Effector CD8-positive, alpha-beta T cell (primary cell): ENCODE measurements at places on chromosomes 11 and 22.

DNA sequence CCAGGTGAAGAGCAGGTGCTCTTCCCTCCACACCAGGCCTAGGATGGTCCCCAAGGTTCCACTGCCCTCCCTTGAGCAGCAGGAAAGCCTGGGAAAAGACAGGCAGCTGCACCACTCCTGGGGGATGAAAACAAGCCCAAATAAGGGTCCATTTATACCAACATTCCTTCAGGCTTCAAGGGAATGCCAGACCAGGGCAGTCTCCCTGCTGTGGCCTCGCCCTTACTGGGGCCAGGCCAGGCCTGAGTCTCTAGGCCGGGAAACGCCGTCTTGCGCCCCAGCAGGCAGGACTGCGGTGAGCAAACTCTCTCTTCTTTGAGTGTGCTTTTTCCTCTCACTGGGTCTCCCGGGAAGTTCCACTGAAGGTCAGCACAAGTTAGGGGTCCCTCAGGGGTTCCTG lies 443.5 kb downstream of the SOX6 start:
- DNase-seq = no peak

DNA sequence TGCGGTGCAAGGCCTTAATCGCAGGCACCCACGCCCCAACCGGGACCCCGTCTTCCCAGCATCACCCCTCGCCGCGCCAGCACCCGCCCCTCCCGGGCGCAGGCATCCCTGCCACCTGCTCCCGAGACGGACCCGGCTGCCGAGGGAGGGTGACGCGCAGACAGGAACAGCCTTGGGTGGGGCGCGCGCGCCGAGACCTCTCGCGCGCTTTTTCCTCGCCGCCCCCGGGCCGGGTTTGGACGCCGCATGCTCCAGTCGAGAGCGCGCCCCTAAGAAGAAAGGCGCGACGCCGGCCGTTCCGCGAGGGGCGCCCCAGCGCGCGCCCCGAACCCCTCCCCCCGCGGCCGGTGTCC lies 504 bp downstream of the CFL1 start:
- peak; percentile 56 for DNase-seq

GRCh38 chr11:37411289-37411688 lies 813.3 kb upstream of the RAG2 start:
- no peak for DNase-seq

GRCh38 chr11:36339888-36340287 lies 43.8 kb downstream of the PRR5L start:
- DNase-seq = no peak

GRCh38 chr11:58485961-58486360 lies 21.9 kb downstream of the OR5B21 start:
- no peak for DNase-seq

GRCh38 chr22:17664414-17665055 lies 26.0 kb downstream of the BCL2L13 start:
- DNase-seq = no peak

DNA sequence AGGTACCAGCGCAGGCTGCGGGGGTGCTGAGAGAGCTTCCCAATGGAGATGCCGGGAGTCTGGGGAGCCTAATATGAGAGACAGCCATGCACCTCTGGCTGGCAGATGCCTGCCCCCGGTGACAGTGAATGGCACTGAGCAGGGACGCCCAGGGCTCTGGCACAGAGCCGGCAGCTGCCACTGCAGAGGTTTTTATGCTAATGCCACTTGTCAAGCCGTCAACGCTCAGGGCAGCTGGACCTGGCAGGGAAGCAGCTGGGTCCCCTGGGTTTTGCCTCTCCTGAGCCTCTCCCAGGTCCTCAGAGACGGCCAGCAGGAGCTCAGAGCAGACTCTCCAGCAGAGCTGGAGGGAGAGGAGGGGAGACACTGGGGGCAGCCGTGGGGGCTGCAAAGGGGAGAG lies 573.6 kb downstream of the BUD13 start:
- DNase-seq = no peak

- peak; percentile 45 for DNase-seq
These were observed 106.8 kb downstream of the ABTB2 start for GRCh38 chr11:34250732-34251588.

DNA sequence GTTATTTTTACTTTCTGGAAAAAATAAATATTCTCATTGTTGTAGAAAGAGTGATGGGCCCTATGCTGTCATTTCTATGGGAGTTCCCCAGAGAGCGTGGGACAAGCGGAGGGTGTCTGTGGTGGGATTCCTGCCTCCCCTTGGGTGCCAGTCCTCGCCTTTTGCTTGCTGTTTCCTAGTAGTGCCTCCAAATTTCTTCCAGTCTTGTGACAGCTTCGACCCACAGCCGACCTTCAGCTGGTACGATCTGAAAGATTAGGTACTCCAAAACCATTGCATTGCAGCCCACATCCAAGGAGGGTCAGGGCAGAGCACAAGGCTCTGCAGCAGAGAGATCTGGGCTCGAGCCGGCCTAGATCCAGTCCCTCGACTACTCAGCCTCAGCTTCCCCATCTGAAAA lies 58.9 kb upstream of the EMID1 start:
- DNase-seq = no peak

DNA sequence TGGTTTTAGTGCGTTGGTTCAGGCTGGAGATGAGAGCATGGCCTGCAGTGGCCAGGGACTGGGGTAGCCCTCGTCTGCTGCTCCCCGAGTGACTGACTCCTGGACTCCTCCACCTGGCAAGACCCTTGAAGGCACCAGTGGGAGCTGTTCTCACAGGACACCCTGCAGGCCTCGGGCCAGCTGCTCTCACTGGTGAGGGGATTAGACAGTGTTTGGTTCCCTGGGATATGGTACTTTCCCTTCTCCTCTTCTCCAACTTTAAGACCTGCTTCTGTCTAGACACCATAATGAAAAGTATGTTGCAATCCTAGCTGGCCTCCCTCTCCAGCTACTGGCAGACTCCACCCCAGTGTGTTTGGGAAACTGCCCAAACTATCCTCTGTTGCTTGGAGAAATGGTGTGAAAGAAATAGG lies 168.8 kb upstream of the CADM1 start:
- no peak for DNase-seq

DNA sequence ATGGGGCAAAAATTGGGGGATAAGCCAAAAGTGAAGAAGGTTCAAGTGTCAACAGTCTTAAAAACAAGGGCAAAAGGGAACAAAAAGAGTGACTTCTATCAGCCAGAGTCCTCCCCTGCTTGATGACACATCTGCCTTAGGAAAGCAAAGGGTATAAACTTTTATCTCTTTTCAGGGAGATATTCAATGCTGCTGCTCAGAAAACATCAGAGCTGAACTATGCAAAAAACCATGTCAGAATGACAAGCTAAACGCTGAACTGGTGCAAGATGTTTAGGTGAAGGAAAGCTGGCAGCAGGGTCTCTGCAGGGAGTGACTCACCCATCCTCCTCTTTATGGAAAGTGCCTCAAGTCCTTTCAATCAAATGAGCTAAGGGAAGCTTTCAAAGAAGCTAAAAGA lies 24.7 kb downstream of the ALG9 start:
- DNase-seq = no peak

- no peak for DNase-seq
These were observed 64.2 kb downstream of the DGCR2 start for GRCh38 chr22:19057999-19058491.

GRCh38 chr11:126355926-126356897 lies 726 bp downstream of the ST3GAL4 start:
- DNase-seq = no peak

DNA sequence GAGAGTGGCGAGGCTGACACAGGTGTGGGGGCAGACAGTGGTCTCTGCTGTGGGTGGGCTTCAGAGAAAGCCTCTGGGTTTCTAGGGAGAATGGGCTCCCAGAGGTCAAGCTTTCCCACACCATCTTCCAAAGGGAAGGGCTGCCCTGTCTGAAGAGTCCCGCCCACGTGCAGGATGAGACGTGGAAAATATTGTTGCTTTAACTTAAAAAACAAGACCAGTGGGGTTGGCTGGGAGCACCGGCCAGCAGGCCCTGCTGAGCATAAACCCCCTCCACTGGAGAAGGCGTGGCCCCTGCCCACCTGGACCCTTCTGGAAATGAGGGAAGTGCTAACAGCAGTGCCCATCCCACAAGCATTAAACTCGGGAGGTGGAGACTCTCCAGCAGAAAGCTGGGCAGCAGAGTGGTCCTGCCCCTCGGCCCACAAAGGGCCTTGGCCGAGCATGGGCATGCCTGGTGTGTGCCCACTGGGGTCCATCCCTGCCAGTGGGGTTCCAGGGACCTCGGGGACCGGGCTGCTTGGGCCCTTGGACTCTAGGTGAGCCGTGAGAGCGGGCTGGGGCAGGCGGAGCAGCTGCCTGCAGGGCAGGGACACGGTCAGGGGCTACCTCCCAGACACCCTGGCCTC lies 15.4 kb downstream of the SELENOO start:
- no peak for DNase-seq

DNA sequence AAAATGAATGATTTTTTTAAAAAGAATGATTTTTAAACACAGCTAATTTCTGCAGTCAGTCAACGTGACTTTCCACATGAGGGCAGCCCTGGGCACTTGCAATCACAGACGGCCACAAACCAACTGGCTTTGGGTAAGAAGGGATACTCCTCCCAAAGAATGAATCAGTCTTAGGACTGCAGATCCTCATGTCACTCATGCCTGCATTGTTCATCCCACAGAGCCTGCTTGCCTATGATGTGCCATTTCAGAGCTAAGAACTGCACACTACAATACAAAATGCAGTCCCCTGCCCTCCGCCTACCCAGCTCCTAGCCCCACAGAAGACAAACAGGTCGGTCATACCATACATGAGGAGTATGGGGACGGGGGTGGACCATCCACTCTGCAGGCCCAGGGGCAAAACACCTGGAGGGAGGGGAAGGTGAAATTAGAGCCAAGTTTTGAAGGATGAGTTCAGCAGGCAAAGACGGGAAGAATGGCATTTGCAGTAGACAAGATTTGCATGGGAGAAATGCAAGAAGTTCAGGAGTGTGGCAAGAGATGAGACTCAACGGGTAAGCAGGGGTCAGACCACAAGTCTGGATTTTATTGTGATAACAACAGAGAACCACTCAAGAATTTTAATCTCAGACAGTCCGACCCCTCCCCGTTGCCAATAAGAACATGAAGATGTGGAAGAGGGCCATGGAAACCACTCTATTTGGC lies 24.7 kb downstream of the PACSIN2 start:
- DNase-seq = no peak

DNA sequence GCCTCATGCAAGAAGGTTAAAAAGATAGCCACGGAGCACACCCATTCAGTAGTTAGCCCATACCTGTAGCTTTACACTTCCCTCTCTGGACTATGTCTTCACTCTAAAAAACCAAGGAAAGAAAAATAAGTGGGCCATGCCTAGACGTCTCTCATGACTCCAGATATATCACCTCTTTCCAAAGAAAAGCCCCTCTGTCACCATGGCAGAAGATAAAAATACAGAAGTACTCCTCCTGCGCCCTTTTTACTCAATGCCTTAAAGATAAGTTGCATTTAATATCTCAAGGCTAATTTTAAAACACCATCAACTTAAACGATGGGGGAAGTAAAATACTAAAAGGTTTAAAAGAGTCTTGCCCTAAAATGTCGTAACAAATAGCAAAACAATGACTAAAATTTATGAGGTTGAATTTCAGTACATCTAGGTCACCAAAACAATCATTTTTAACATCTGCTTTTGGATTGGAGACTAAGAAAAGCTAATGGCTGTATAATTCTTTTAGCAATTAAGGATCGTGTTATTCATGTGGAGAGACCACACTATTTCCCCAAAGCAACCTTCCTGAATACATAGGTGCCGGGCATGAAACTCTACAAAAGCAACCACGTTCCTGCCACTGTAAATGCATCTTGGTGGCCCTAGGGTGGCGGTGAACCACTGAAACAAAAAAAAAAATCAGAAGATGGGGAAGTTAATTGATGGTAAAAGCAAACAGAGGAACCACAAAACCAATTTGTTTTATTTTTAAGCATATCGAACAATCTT lies 46.0 kb downstream of the CELF1 start:
- no peak for DNase-seq

- DNase-seq = no peak
These were observed 4.2 kb downstream of the NFAM1 start for GRCh38 chr22:42428025-42428424.

GRCh38 chr11:122230385-122230755 lies 114.4 kb upstream of the BLID start:
- DNase-seq = no peak

- no peak for DNase-seq
These were observed 29.0 kb downstream of the MRTFA start for GRCh38 chr22:40607506-40607905.

GRCh38 chr22:39166547-39166946 lies 14.1 kb upstream of the CBX7 start:
- no peak for DNase-seq

DNA sequence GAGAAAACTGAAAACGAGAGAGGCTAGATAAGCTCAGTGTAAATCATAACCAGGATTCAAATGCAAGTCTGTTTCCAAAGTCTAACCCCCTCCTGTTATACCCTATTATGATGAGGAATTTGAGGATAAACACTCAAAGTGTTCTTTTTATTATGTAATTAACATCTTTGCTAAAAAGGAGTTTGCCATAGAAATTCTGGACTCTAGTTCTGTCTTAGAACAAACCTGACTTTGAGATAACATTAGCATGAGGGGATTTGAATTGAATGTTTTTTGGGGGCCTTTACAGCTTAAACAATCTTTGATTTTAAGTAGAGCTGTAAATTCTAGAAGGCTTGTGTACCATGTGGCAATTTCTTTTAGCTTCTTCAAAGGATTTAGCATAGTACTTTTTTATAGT lies 9.5 kb downstream of the C11orf54 start:
- DNase-seq = no peak

DNA sequence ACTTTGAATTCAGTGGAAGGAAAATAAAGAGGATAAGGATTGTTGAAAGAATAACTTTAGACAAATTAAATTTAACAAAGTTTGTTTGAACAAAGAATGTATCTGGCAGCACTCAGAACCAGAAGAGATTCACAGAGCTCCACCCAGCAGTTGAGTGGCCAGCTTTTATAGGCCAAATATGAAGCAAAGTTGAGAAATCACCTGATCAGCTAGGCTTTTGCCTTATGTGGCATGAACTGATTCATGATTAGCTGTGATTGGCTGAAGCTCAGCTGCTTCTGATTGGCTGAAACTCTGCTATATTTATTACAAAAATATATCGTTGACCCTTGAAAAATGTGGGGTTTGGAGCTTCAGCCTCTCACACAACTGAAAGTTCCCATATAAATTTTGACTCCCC lies 62.6 kb downstream of the PIWIL4 start:
- no peak for DNase-seq

GRCh38 chr11:110766316-110766715 lies 54.1 kb upstream of the ARHGAP20 start:
- no peak for DNase-seq

GRCh38 chr11:134409552-134410429 lies 2.3 kb downstream of the B3GAT1 start:
- DNase-seq = no peak

GRCh38 chr22:35380537-35381423 lies at the start of gene HMOX1:
Gene HMOX1 (plus strand): TSS chr22:35381096. CDS start chr22:35381174, 78 bp downstream.
- no peak for DNase-seq

- no peak for DNase-seq
These were observed 1.2 kb downstream of the P2RX3 start for GRCh38 chr11:57339328-57339727.

DNA sequence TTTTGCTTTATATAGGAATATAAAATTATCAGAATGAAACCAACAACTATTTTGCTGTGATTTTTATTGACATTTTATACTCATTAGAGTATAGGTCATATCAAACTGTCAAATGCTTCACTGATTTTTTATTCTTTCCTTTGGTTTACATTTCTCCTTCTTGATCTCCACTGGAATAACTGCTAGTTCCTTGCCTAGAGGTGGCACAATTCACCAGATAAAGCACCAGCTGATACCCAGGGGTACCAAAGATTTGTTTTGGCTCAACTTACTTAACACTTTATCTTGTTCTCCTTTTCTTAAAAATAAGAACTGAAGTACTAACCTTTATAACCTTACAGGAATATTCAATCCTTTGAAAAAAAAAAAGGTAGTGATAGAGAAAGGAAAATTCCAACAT lies 725.1 kb upstream of the CHORDC1 start:
- no peak for DNase-seq
